ENCODE measurements at places on chromosomes 3 and 15. TPM values are rescaled to one million over a fixed set of nuclear protein-coding genes. Genes with fewer than 3 reads are reported as not detected.

CYP1A2 gene
- not detected for total RNA-seq

TGM4 gene
- total RNA-seq = not detected

ANKRD34C gene
- not detected for total RNA-seq

ENTPD3 gene
- not detected for total RNA-seq

PLCH1 gene
- 0.12 TPM for total RNA-seq

PIERCE2 gene
- not detected for total RNA-seq

TGM5 gene
- not detected for total RNA-seq

LRRC49 gene
- 0.26 TPM for total RNA-seq

STX19 gene
- not detected for total RNA-seq

ASB14 gene
- total RNA-seq = not detected

CDCP1 gene
- 0.53 TPM for total RNA-seq

EPHA6 gene
- not detected for total RNA-seq

CGNL1 gene
- not detected for total RNA-seq

PRR20G gene
- total RNA-seq = not detected

OR4F15 gene
- total RNA-seq = not detected

TNNC1 gene
- 4.7 TPM for total RNA-seq

TMPRSS7 gene
- total RNA-seq = not detected

KIF7 gene
- total RNA-seq = 0.92 TPM

PRTG gene
- not detected for total RNA-seq

PIK3R4 gene
- total RNA-seq = 28.3 TPM

RASGRP1 gene
- total RNA-seq = 174 TPM

WDR93 gene
- total RNA-seq = not detected

CAPN3 gene
- 2.2 TPM for total RNA-seq

C3orf80 gene
- not detected for total RNA-seq

HERC2 gene
- 30.4 TPM for total RNA-seq

ZNF80 gene
- 0.33 TPM for total RNA-seq

RBP2 gene
- total RNA-seq = not detected

LRTM1 gene
- total RNA-seq = not detected

TMEM45A gene
- 0.74 TPM for total RNA-seq

PLSCR4 gene
- total RNA-seq = not detected

FAM107A gene
- not detected for total RNA-seq
